ENCODE measurements at places on chromosomes 7 and 10.

DNA sequence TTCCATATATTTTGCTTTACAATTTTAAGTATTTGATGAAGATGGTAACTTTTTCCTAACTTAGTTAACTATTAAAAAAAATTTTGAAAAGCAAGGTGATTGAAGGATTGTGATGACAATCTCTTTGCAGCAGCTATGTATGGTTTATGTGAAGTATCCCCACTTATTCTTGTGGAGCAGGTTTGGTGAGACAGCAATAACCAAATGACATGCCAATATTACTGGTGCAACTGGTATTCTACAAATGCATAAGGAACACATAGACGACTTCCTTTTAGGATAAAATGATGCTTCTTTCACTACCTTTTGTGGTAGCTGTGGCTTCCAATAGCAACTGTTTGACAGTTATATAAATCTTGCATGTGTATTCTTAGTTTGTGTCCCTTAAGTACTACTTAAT lies 465.3 kb downstream of the PLXDC2 start:
- DNase-seq, result no peak

DNA sequence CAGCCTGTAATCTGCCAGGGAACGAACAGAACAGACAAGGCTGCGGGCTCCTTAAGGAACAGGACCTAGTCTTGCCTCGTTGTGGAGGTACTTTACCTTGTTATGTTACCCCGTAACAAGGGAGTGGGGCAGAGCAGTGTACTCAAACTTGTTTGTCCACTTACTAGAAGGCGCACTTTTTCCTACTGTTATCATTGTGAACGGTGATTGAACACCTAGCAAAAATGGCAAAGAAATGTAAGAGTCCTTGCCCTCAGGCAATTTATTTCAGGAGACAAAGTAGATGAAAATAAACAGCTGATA lies 620 bp upstream of the IMPDH1 start:
- no peak for DNase-seq

DNA sequence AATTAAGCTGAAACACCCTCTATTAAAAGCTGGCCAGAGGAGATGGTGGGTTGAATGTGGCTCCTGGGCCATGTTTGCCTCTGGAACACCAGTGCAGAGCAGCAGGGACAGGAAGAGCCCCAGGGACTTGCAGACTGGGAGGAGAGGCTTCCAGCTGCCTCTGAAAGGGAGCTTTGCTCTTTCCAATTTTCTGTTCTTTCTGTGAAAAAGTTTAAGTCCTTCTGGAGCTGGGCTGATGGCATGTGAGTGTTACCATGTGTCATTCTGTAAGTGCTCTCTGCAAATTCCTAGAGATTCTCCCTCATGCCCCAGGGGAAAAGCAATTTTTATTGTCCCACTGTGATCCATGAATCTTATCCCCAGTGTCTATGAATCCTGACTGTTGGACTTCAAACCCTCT lies 112.8 kb upstream of the LANCL2 start:
- no peak for DNase-seq

GRCh38 chr7:134044682-134045081 lies 82.5 kb upstream of the LRGUK start:
- no peak for DNase-seq

Data from stimulated activated CD8-positive, alpha-beta memory T cell treated with anti-CD3 and anti-CD28 coated beads, Interleukin-2, amount 100 ng/mL, for 1 hour (primary cell).